Non-pigmented ciliary epithelial cell (primary cell): ENCODE measurements at places on chromosomes 11 and 22.

- no peak for DNase-seq
These were observed 56.0 kb upstream of the LINC01488 start for GRCh38 chr11:69425444-69425843.

DNA sequence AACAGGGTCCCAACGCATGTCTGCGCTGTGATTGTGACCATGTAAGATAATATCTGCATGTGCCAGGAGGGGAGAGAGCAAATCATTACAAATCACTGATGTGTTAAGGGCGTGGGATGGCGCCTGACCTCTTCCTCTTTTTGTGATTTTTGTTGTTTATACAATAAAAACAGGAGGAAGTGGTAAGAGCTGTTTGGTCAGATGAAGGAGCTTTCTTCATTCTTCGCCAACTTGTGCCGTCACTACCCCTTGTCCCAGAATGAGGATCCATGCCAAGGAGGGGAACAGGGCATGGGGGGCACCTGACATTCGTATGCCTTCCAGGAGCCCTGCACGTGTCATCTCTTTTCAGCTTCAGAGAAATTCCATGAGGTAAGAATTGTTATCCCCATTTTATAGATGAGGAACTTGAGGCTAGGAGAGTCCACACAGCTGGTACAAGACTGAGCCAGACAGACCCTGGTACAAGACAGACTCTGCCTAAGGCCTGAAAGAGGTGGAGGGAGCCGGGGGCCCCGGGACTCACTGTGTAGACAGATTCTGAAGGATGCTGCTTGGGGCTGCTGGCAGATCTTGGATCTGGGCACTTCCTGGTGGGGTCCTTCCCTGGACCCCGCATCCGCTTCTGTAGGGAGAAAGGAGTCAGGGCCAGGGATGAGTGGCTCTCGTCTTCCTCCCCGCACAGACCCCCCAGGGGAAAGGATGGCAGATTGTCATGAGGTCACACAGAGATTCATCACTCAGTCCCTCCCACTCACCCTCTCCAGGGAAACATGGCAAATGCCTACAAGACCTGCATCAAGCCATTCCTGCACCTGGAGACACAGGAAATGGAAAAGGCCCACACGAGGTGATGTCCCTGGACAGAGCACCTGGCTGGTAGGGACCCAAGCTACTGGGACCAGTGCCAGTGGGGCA lies 34.6 kb downstream of the NFAM1 start:
- no peak for DNase-seq

- DNase-seq: no peak
These were observed 3.9 kb downstream of the TAGLN start for GRCh38 chr11:117203069-117203407.

GRCh38 chr11:100177651-100178050 lies 509.4 kb upstream of the ARHGAP42 start:
- no peak for DNase-seq

DNA sequence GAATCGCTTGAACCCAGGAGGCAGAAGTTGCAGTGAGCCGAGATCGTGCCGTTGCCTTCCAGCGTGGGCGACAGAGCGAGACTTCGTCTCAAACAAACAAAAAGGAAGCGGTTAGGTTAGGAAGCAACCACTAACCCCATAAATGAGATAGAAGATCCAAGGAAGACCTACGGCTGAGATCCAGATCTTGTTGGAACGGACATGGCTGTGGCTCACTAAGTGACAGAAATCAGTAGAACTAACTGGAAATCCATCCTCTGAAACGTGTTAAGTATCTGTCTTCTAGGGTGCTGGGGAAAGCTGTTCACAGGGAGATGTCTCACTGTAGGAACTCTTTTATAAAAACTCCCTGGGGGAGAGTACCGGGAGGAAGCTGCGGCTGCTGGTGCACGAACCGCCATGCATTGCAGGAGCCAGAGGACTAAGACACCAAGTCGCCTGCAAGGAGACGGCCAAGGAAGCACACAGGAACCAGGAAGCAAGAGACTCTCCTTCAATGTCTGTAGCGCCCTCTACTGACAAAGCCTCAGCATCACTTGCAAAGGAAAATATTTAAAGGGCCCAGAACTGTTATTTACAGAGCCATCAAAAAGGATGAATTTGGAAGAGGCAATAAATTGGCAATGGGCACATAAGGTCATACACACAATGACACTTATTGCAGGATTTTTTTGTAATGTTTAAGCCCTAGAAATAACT lies 16.9 kb upstream of the SPTY2D1 start:
- DNase-seq: no peak

DNA sequence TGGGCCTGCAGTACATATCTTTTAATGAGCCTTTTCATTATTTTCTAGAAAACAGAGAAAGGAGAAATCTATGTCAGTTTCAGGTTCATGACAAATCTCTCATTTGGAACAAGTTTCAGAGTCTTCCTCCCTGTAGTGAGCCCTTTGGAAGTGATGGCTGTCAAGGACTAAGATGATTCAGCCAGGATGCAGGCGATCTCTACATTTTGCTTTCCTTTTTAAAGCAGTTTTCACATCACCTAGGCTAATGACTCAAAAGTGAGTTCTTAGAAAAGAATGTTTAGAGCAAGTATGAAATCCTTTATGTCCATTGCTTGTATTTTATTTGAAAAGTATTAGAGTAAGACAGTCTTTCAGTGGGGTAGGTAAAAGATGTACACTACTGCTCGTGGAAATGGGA lies 130.1 kb downstream of the TRPC6 start:
- no peak for DNase-seq

GRCh38 chr22:17911312-17911705 lies 113.1 kb downstream of the MICAL3 start:
- no peak for DNase-seq

- no peak for DNase-seq
These were observed 1412.2 kb downstream of the BRD1 start for GRCh38 chr22:48415520-48415919.

DNA sequence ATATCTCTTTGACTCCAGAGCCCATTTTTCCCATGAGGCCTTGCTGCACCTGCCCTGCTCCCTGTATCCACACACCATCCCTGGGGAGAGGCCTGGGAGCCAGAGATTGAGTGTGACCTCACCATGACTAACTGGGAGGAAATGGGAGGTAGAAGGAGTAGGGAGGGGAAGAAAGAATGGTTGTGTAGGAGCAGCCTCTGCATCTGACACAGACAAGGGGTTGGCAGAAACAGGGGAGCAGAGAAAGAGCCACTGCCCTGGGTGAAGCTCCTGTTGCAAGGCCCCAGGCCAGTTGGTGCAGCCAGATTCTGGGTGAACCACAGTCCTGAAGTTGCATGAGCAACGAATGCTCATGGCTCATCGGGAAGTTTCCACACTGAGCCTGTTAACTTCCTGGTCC lies 32.4 kb downstream of the POU2F3 start:
- no peak for DNase-seq

- no peak for DNase-seq
These were observed 30.6 kb downstream of the FAM118A start for GRCh38 chr22:45340323-45340722.

- DNase-seq: no peak
These were observed 41.2 kb upstream of the GRAMD4 start for GRCh38 chr22:46578824-46579561.

GRCh38 chr11:72575533-72576242 lies 98.5 kb downstream of the PDE2A start:
- DNase-seq: no peak

GRCh38 chr11:1197431-1197885 lies 25.4 kb upstream of the MUC5B start:
- DNase-seq: no peak
